ENCODE measurements at places on chromosomes 1 and 21.

DNA sequence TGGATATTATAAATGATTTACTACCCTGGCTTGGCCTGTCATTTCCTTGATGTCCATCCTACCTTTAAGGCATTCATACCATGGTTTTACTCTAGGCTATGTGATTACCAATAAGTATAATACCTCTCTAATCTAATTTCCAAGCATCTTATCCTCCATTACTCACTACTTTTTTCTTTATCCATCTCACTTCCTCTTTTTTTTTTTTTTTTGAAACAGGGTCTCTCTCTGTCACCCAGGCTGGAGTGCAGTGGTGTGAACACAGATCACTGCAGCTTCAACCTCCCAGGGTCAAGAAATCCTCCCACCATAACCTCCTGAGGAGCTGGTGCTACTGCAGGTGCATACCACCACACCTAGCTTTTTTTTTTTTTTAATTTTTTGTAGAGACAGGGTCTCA lies 39.9 kb downstream of the INKA2 start:
- DNase-seq, result no peak

GRCh38 chr1:230879778-230880177 lies 11.5 kb upstream of the C1orf198 start:
- no peak for DNase-seq

- DNase-seq, result no peak
Measured at GRCh38 chr1:89322402-89322801, 41.5 kb upstream of the GBP6 start.

DNA sequence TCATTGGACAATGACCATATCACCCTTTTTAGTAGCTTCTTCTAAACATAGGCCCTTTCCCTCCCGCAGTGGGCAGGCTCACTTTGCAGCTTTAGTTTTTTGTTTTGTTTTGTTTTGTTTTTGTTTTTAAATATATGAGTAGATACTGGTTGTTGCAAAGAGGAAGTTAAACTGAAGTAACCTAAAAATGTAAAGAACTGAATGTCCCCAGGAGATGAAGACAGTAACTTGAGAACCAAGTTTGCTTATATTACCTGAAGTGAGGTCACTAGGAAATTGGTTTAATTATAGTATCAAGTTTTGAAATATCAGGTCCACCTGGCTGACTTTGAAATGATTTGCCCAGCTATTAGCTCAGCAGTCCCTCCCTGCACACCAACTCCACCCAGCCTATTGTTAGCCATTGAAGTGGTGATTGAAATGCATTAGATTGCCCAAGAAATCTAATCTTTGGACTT lies 18.2 kb downstream of the SMAP2 start:
- DNase-seq, result no peak

DNA sequence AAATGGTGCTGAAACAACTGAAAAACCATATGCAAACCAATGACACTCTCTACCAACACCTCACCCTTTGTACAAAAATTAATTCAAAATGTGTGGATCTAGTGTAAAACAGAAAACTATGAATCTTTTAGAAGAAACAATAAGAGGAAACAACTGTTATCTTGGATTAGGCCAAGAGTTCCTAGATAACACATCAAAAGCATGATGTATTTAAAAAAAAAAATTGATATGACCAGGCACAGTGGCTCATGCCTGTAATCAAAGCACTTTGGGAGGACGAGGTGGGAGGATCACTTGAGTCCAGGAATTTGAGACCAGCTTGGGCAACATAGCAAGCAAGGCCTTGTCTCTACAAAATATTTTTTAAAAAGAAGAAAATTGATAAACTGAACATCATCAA lies 79.0 kb downstream of the EIF4G3 start:
- DNase-seq, result no peak

DNA sequence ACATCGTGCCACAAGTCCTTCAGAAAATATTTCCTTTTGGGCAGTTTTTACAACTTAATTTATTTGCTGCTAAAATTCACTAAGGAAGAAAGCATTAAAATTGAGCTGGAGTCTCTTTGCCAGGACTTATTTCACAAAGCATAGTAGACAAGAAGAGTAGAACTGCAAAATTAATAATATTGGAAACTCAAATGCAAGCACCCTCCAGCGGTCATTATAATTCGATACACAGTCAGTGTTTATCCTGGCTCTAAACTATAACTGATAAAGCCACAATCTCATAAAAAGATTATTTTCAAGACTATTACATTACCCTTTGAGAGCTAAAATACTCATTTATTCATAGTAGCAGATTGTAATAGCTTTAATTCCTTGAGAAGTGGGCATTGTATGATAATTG lies 655.4 kb downstream of the RWDD3 start:
- no peak for DNase-seq

- no peak for DNase-seq
Measured at GRCh38 chr1:162876751-162877150, 15.8 kb upstream of the CCDC190 start.

DNA sequence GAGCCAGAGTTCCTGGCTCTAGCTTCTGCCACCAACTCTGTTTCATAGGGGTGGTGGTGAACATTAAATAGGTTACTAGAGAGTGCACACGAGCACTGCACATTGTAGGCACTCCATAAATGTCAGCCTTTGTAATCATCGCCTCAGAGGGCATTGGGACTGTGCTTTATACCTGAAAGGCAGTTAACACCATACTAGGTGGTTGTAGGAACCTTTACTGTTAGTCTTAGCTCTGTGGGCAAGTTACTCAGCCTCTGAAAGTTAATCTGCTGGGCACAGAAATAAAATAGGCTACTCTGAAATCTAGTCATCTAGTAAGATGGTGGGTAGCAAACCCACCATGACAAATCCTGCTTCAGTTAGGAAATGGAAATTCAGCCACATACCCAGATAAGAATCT lies 37.6 kb downstream of the ARID1A start:
- no peak for DNase-seq

DNA sequence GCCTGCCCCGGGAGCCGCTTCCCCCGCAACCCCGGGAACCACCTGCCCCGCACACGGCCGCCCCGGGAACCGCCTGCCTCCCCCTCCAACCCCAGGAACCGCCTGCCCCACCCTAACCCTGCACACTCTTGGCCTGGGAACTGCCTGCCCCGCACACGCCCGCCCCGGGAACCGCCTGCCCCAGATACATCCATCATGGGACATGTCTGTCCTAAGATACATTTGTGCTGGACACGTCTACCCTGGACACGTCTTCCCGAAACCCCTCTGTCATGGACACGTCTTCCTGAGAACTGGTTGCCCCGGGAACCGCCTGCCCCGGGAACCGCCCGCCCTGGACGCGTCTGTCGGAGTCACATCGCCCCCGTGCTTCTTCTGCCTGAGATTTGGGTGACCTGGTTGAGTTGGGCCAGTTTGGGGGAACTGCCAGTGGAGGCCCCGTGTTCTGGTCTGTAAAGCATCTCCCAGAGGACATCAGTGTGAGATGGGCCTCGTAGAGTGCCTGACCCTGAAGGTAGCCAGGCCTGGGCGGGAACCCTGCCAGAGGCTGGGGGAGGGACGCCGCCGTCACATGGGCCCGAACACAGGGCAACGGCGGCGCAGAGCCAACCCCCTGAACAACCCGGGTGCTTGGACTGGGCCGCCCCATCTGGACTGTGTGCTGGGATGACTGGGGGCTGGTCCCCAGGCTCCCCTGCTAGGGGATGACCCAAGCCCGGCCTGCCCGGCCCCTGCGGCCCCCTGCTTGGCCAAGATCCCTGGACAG lies 3.6 kb downstream of the PERM1 start:
- no peak for DNase-seq

DNA sequence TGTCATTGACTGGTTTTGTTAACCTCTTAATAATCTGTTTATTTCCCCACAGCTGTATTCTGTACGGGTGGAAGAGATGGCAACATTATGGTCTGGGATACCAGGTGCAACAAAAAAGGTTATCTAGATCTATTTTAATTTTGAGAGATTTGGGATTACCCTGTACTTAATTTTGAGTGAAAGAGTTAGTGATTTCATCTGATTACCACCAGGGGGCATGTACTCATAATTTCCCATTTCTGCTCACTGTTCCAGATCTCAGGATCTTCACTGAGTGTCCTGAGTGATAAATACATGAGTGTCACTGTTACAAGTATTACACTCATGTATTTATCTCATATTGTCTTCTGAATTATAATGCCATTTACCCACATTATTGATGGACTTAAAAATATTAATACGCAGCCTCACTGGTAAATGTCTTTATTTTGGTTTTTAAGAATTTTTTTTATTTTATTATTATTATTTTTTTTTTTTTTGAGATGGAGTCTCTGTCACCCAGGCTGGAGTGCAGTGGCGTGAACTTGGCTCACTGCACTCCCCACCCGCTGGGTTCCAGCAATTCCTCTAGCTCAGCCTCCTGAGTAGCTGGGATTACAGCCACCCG lies 27.4 kb downstream of the DTL start:
- no peak for DNase-seq

DNA sequence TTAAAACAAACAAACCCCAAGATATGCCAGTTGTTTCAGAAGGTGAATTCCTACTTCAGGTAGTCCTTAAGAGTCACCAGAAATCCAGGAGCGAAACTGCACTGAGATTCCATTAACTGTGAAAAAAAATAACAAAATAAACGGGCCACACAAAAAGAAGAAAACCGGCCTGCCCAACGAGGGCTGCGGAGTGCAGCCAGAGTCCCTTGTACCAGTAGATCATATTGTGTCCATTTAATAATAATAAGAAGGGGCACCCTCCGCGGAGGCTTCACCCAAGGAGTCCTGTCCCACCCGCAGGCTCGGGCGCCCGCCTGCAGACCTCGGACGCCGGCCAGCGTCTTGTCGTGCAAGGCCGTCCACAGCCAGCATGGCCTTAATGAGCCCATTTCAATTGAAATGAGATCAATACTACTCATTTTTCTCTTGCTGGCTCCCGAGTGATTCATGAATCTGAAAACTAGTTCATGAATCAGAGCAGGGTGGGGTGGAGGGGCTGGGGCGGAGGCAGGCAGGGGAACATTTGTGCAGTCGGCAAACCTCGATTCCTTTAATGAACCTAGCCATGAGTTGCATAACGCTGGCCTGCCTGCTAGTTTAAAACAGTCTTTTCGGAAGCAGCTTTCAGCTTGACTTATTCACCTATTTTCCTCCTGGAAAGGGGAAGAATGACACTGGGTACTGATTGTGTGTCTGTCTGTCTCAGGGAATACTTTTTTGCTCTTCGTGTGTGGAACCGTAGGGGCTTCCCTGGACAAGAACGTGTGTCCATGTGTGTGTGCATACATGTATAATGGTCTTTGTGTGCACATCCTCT lies 113.1 kb upstream of the IRF2BP2 start:
- DNase-seq, result peak; percentile 69

DNA sequence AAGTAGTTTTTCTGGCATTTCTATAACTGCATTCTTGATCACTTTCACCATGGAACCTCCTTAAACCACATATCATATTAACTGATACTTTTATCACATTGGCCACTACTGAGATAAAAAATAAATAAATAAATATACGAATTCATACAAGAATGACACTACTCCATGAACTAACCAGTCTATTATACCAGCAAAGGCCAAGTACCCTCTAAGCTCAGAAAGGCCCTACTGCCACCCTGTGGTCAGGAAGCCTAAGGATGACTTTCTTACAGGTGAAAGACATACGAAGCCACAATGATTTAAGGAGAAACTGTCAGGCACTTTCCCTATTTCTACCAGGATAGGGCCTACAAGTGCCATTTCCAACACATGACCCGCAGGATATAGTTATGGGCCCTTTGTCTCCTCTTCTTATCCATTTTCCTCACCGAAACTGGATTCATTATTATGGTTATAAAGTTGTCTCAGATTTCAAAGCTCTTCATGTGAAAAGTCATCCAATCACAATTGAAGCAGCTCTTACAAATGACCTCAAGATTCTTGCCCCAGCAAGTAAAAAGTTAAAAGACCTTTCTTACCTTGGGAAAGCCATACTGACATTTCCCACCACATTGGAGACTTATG lies 23.9 kb downstream of the DNAJC8 start:
- DNase-seq, result no peak

DNA sequence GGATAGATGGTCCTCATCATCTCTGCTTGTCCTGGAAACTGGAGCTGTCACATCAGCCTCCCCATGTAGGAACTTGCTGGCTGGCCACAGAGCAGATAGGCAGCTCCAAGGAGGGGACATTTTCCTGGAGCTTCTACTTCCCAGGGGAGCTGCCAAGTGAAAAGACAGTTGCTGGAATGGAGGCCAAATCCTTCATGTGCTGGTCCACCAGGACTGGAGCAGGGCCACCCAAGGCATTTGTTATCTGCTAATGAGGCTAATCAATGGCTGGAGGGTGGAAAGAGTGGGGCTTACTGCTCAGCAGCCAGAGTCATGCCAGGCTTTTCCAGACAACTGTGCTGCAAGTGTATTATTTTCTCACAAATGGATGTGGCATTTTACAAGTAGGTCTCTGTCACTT lies 22.5 kb downstream of the KAZN start:
- DNase-seq, result no peak

DNA sequence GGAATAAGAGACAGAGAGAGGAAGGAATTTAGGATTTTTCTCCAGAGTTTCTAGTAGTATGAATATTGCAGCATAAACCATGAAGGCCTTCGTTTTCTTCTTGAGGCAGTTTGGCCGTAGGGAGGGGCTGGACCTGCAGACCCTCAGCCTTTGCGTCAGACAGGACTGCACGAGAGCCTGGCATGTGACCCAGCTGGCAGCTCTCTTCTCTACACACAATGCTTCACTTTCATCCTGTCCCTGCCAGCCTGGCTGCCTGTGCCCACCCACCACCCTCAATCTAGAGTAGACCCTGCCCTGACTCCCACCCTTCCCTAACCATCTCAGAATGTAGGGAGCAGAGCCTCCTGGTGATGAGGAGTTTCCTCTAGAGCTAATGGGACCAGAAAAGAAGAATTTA lies 1.6 kb downstream of the CA14 start:
- no peak for DNase-seq

DNA sequence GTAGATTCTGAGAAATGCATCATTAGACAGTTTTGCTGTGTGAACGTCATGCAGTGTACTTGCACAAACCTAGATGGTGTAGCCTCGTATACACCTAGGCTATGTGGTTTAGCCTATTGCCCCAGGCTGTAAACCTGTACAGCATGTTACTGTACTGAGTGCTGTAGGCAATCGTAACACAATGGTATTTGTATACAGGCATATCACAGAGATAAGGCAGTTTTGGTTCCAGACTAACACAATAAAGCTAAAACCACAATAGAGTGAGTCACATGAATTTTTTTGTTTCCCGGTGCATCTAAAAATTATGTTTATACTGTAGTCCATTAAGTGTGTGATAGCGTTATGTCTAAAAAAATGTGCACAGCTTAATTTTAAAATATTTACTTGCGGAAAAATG lies 6.9 kb downstream of the IL10RB start:
- DNase-seq, result no peak

DNA sequence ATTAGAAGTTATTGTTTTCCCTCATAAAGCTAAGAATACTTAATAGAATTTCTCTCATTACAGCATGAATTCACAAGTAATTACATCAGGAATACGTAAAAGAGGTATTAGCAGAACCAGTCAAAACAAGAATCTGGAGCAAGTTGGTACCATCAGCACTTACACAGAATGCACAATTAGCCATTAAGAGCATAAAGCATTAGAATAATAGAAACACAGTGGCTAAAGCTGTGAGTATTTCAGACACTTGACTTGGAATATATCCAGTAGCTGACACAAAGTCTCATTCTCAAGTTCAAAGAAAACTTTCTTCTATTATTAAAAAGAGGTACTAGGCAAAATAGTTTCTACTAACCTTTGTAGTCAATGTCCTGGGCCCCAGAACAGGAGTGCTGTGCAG lies 49.6 kb downstream of the KRTAP19-8 start:
- no peak for DNase-seq

Measured in AG04449 (cell line).